Left hindlimb (tissue), 1 donor: ENCODE measurements at places on chromosomes 5 and 9.

GRCh38 chr5:142405814-142406395 lies 81.1 kb upstream of the SPRY4 start:
- DNase-seq = no peak

DNA sequence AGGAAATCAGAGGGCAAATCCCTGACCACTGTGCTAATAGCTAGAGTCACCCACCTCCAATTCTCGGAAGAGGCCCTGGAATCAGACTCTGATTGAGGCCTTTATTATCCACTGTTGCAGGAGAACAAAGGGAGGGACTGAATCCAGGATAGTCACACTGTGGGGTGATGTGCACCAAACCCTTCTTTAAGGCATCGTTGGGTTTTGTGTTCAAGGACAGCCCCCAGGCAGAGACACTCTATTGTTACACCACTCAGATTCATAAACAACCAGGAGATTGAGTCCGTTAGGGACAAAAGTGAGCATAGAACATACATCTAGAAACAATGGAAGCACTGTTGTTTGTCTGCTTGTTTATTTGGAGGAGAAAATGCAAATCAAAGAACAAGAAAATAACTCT lies 124.6 kb upstream of the TBCA start:
- no peak for DNase-seq

DNA sequence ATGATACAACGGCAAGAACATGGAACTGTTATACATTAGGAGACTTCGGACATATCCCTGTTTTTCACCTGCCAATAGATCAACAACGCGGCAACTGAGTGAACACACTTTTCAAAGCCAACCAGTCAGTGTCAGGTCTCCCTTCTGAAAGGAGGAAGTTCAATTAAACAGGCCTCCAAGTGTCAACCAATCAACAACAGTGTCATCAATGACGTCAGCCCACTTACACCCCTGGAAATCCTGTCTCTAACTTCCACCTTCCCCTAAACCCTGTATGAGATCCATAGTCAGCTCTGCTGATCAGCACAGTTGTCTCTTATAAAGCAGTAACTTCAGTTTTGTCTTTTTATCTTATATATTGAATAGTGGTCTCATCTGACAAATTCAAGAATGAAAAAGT lies 36.6 kb downstream of the DMRT3 start:
- no peak for DNase-seq

- no peak for DNase-seq
Observed at GRCh38 chr5:168359820-168360460, 68.5 kb downstream of the WWC1 start.
